ENCODE measurements at places on chromosomes 11 and 22. TPM values are rescaled to one million over a fixed set of nuclear protein-coding genes. Genes with fewer than 3 reads are reported as not detected.
A peak's percentile ranks its signal among the peaks of the same experiment; 100 is the strongest.

- no peak overlapping the region for H3K4me3 ChIP-seq
- peaks cover 64% of the 10 kb centered on the region for H3K4me1 ChIP-seq
- DNase-seq, result no peak
- H3K36me3 ChIP-seq, result no peaks in the 10 kb centered on the region
- no peaks in the 10 kb centered on the region for H3K27me3 ChIP-seq
These were observed 6.0 kb upstream of the LMO2 start for GRCh38 chr11:33897761-33898375.

GRCh38 chr11:6498121-6498520, 1.0 kb downstream of the DNHD1 start:
- H3K27me3 ChIP-seq, result no peaks in the 10 kb centered on the region
- peaks cover 20% of the 10 kb centered on the region for H3K36me3 ChIP-seq
- DNase-seq, result no peak
- H3K4me3 ChIP-seq, result no peak overlapping the region
- no peak overlapping the region for H3K27ac ChIP-seq

DNA sequence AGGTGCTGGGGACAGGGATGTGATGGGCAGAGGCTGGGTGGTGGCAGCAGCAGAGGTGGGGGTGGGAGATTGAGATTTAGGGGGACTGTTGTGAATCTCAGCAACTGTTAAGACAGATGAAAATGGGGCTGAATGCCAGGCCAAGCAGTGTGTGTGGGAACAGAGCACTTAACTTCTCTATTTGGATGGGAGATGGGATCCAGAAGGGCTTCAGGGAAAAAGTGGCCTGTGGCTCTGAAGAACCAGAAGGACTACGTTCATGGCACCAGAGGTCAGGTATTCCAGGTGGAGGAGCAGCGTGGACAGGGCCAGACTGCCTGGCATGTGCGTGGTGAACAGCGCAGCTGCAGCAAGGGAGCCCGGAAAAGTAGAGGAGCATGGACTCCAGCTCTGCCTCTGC, 82.6 kb upstream of the SYT13 start:
- peaks cover 9% of the 10 kb centered on the region for H3K4me1 ChIP-seq
- H3K4me3 ChIP-seq, result no peak overlapping the region
- H3K36me3 ChIP-seq, result no peaks in the 10 kb centered on the region
- no peak for DNase-seq
- H3K27ac ChIP-seq, result no peak overlapping the region

- H3K27ac ChIP-seq, result peak overlapping the region; percentile 51
- H3K4me1 ChIP-seq, result peaks cover 41% of the 10 kb centered on the region
- no peaks in the 10 kb centered on the region for H3K27me3 ChIP-seq
These were observed 28.8 kb downstream of the TBC1D22A start for GRCh38 chr22:46791201-46791731.

GRCh38 chr11:113952588-113952987, 22.3 kb upstream of the HTR3A start:
- H3K27ac ChIP-seq, result no peak overlapping the region
- H3K4me3 ChIP-seq, result no peak overlapping the region
- peaks cover 8% of the 10 kb centered on the region for H3K4me1 ChIP-seq
- no peaks in the 10 kb centered on the region for H3K36me3 ChIP-seq

DNA sequence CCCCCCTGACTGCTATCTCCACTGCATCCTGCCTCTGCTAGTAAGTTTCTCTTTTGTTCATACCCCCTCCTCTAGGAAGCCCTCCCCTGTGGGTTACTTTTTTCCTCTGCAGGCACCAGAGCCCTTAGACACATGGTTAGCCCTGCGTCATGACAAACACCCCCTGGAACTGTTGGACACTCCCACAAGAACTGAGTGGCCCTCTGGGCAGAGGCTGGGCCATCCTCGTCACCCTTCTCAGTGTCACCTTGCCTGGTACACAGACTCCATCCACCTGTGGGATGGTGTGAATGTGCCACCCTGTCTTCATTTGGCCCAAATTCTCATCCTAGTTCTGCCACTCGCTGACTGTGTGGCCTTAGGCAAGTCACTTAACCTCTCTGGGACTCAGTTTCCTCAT, 4.1 kb upstream of the RAB3IL1 start:
- H3K4me3 ChIP-seq, result no peak overlapping the region
- no peak overlapping the region for H3K27ac ChIP-seq
- no peak for DNase-seq

DNA sequence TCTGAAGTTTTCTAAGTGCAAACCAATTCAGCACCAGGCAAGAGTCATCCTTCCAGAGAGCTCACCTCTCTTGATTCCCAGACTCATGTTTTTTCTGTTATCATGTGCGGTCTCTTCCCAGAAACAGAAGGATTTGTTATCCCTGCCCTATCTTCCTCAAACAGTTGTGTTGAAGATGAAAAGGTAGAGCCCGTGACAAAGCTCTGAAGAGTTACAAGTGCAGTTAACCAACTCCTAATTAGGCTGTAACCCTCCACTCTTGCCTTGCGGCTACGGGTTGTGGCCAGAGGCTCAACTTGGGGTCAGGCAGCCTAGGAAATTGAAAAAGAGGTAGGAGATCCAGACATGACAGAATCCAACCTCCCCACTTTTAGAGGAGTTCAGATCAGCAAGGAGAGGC, 76.2 kb upstream of the CADM1 start:
- no peaks in the 10 kb centered on the region for H3K27me3 ChIP-seq
- DNase-seq, result no peak
- H3K36me3 ChIP-seq, result no peaks in the 10 kb centered on the region
- H3K4me3 ChIP-seq, result no peak overlapping the region
- no peak overlapping the region for H3K27ac ChIP-seq

GRCh38 chr11:132456751-132457328, 1075.5 kb downstream of the OPCML start:
- H3K27ac ChIP-seq, result no peak overlapping the region
- no peak overlapping the region for H3K4me3 ChIP-seq
- no peaks in the 10 kb centered on the region for H3K4me1 ChIP-seq

DNA sequence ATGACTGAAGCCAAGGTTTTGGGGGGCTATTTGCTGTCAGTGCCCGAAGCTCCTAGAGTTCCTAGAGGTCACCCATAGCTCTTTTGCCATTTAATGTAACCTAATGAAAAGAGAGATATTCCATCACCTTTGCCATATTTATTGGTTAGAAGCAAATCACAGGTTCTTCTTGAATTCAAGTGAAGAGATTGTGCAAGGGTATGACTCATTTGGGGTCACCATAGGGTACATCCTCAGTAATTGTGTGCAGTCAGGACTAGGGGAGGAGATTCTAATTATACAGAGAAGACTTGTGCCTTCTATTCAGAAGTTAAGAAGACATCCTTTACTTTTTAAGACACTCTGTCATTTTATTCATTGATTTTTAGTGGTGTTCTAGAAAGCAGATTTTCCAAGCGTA, 6.9 kb upstream of the PRAME start:
- no peak overlapping the region for H3K27ac ChIP-seq
- peaks cover 8% of the 10 kb centered on the region for H3K27me3 ChIP-seq
- no peak for DNase-seq
- H3K4me1 ChIP-seq, result no peaks in the 10 kb centered on the region
- no peaks in the 10 kb centered on the region for H3K36me3 ChIP-seq
- no peak overlapping the region for H3K4me3 ChIP-seq

GRCh38 chr11:98155696-98156095, 865.1 kb upstream of the CNTN5 start:
- H3K27me3 ChIP-seq, result no peaks in the 10 kb centered on the region
- no peak for DNase-seq
- H3K4me3 ChIP-seq, result no peak overlapping the region
- H3K4me1 ChIP-seq, result no peaks in the 10 kb centered on the region
- no peak overlapping the region for H3K27ac ChIP-seq

DNA sequence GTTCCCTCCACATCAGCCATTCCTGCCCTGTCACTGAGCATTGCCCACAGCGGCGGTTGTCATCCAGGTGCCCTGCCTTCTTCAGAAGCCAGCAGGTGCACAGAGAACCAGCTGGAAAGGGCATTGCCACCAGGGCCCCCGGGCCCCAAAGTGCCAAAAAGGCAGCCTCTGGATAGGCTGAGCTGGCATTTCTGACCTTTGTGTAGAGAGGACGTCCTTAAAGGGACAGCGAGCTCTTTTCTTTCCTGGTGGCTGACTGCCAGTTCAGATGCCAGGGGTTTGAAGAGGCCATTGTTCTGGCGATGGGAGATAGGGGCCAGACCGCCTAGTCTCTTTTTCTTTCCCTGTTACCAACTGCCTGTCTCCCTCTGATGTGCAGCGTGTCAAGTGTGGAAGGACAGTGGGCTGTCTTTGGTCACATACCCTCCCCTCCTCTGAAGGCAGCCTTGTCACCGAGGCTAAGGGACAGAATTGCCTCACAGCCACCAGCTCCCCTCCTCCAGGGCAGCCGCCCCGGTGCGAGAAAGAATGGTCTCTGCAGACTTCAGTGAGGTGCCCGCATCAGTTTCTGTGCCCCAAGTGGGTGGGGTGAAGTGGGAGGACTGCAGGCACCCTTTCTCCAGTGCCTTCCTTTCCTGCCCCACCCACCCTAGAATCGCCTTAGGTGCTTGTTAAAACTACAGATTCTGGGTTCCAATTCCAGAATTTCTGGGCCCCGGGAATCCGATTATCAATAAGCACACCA, 109.6 kb downstream of the SCN3B start:
- H3K4me3 ChIP-seq, result no peak overlapping the region
- no peak for DNase-seq
- no peaks in the 10 kb centered on the region for H3K36me3 ChIP-seq
- peaks cover 19% of the 10 kb centered on the region for H3K4me1 ChIP-seq
- no peak overlapping the region for H3K27ac ChIP-seq

- peaks cover 3% of the 10 kb centered on the region for H3K27me3 ChIP-seq
- no peak overlapping the region for H3K27ac ChIP-seq
- no peak overlapping the region for H3K4me3 ChIP-seq
- no peaks in the 10 kb centered on the region for H3K36me3 ChIP-seq
- DNase-seq, result no peak
- H3K4me1 ChIP-seq, result no peaks in the 10 kb centered on the region
These were observed 90.4 kb downstream of the WNT7B start for GRCh38 chr22:45886540-45886939.

The GGTLC2 gene
- not detected for total RNA-seq

The RAB36 gene
- total RNA-seq, result 3.3 TPM

The MN1 gene
- 0.07 TPM for total RNA-seq

The GAS2L1 gene
- total RNA-seq, result not detected

The LMNTD2 gene
- total RNA-seq, result 21.4 TPM

The FGF19 gene
- total RNA-seq, result not detected
